Neural crest cell (in vitro differentiated cells): ENCODE measurements at places on chromosomes 16 and 17. TPM values are rescaled to one million over a fixed set of nuclear protein-coding genes. Genes with fewer than 3 reads are reported as not detected.

DNA sequence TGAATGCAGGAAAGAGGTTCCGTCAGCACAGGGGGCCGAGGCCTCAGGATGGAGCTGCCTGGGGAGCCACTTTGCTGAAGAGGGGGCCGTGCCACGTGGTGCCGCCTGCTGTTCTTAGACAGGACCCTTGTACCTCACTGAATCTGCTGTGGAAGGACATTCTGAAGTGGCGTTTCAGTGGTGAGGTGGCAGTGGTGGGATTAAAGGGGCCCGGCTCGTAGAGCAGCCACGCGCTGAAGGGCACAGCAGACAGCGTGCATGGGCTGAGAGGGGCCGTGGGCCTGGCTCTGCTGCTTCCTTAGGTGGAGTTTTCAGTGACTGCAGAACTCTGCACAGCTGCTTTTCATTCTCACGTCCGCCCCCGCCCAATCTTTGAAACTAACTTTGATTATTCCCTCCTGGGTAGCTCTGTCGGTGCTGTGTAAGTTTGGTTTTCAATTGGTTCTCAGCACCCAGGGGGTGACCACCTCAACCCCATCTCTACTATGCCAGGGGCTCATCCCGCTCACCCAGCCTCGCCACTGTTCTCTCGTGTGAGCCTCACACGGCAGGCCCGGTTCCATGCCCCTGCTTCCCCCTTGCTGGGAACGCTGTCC lies 70.3 kb downstream of the SEC14L1 start:
- no peak overlapping the region for H3K4me3 ChIP-seq
- DNase-seq, result no peak
- no peaks in the 10 kb centered on the region for H3K27me3 ChIP-seq
- peak overlapping the region; percentile 20 for H3K27ac ChIP-seq
- peaks cover 57% of the 10 kb centered on the region for H3K4me1 ChIP-seq

Gene ASPA
- total RNA-seq, result not detected in 2 replicates

- peaks cover 41% of the 10 kb centered on the region for H3K4me1 ChIP-seq
- peak overlapping the region; percentile 98 for H3K27ac ChIP-seq
- peaks cover 11% of the 10 kb centered on the region for H3K27me3 ChIP-seq
- H3K36me3 ChIP-seq, result no peaks in the 10 kb centered on the region
- DNase-seq, result peak; percentile 61
- H3K4me3 ChIP-seq, result peak overlapping the region; percentile 98
Observed at GRCh38 chr16:89922477-89922883, 662 bp upstream of the TUBB3 start.

DNA sequence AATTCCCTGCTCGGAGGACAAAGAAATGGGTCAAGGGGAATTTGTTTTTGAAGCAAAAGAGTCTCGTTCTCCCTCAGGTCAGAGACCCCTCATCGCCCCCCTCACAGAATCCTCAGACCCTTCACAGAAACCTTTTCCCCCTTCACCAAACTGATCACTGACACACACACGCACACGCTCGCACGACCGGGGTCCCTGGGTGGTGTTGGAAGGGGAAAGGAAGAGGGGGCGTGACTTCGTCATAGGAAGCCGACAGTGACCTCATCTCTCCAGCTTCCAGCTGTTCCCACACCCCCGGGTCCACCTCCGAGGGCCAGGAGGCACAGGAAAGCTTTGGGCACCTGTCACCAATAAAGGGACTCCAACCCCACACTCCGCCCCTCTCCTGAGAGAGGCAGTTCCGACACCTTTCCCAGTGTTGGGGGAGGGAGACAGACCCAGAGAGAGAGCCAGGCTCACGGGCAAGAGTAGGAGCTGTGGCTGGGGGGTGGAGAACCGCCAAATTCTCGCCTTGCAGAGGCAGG lies 1.2 kb downstream of the ASGR1 start:
- H3K36me3 ChIP-seq, result no peaks in the 10 kb centered on the region
- no peak overlapping the region for H3K27ac ChIP-seq
- no peak overlapping the region for H3K4me3 ChIP-seq
- H3K4me1 ChIP-seq, result no peaks in the 10 kb centered on the region
- H3K27me3 ChIP-seq, result peaks cover 4% of the 10 kb centered on the region

Gene CCL8
- not detected in 2 replicates for total RNA-seq

- peaks cover 26% of the 10 kb centered on the region for H3K4me1 ChIP-seq
- peak within 1 kb of the TSS; percentile 94 for H3K4me3 ChIP-seq
- peaks cover 3% of the 10 kb centered on the region for H3K36me3 ChIP-seq
- H3K27me3 ChIP-seq, result peaks cover 4% of the 10 kb centered on the region
- peak; percentile 92 for DNase-seq
- peak within 1 kb of the TSS; percentile 72 for H3K27ac ChIP-seq
Observed at GRCh38 chr17:32006957-32007462, at the start of gene LRRC37B. LRRC37B (plus strand) TSS chr17:32007383; CDS start chr17:32021393, 14,010 bp downstream.

DNA sequence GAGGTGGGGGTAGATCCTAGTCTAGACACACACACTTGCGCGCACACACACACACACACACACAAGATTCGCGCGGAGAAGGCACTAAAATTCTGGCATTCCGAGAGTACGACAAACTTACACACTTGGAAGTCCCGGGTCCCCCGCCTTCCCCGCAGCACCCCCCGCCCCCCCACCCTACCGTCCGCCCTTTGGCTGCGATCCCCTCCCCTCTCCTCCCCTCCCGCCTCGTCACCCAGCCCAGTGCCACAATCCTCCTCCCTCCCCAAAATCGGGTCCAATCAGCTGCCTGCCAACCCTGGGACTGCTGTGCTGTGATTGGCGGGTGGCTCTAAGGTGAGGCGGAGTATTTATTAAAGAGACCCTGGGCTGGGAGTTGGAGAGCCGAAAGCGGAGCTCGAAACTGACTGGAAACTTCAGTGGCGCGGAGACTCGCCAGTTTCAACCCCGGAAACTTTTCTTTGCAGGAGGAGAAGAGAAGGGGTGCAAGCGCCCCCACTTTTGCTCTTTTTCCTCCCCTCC lies at the start of gene SOX9:
Gene SOX9, plus strand, starts transcription at position 379 of the 522 bp plus-strand sequence. CDS start 372 bp downstream, outside the sequence.
- peaks cover 59% of the 10 kb centered on the region for H3K27me3 ChIP-seq
- H3K27ac ChIP-seq, result no peak within 1 kb of the TSS
- peak within 1 kb of the TSS; percentile 98 for H3K4me3 ChIP-seq
- peak; percentile 72 for DNase-seq
- peaks cover 14% of the 10 kb centered on the region for H3K36me3 ChIP-seq

DNA sequence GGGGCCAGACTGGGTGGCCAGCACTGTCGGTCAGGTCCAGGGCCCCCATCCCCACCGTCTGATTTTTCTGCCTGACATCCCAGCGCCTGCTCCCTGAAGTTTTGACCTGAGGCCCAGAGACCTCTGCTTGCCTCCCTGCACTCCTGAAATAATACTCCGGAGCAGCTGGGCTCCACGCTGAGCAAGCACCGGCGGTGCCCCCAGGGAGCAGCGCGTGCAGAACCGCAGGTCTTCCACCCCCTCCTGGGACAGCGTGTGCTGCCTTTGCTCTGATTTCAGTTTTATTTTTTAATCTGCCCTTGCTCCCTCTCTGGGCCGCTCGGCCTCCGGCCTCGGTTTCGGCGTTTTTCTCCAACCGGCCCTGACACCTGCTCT lies 132.4 kb upstream of the GSE1 start:
- H3K27ac ChIP-seq, result no peak overlapping the region
- no peak overlapping the region for H3K4me3 ChIP-seq
- H3K4me1 ChIP-seq, result no peaks in the 10 kb centered on the region
- no peaks in the 10 kb centered on the region for H3K36me3 ChIP-seq
- peaks cover 9% of the 10 kb centered on the region for H3K27me3 ChIP-seq
- DNase-seq, result no peak
